ENCODE measurements at places on chromosomes 7 and 10.

DNA sequence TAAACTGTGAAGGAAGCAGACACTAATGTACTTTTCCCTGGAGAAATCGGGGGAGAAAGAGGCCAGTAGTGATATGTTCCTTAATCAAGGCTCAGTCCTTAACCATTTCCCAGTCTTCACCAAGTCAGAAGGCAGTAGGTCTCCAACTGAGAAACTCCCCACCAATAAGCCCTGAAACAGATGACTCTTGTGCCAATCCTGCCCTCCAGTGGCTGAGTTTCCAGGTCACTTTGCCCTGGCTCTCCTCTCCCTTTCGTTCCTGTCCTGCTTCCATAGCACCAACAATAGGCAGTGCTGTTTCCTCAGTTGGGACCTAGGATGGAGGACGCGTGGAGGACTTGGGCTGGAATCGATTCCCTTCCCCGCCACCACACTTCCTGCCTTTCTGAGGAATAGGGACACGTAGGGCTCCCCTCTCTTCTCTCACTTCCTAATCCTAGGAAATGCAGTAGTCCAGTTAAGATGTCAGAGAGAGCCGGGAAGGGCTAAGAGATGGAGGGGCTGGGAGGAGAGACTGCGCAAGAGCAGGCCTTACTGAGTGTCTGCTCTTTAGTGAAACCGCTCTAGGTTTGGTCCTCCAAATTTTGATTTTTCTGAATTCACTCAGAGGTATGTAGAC is 23.4 kb downstream of the ATOH7 start:
- no peak for DNase-seq

DNA sequence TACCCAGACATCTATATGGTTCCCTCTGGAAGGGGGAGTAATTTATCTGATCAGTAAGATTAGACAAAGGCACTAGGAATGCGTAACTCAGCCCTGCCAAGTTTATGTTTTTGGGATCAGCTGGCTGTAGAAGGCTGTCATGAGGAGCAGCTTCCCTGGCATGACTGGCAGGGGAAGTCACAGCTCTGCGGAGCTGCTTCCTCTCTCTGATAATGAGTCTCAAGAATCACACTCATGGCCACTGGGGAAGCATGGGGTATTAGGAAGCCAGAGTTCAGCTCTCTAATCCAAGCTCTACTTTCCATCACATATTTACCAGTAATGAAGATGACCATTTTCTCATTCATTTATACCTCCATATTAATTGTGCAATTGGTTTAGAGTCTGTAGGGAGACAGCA is 758.9 kb downstream of the GRM8 start:
- no peak for DNase-seq

- DNase-seq, result no peak
Observed at GRCh38 chr10:54908019-54908418, 107.0 kb upstream of the PCDH15 start.

DNA sequence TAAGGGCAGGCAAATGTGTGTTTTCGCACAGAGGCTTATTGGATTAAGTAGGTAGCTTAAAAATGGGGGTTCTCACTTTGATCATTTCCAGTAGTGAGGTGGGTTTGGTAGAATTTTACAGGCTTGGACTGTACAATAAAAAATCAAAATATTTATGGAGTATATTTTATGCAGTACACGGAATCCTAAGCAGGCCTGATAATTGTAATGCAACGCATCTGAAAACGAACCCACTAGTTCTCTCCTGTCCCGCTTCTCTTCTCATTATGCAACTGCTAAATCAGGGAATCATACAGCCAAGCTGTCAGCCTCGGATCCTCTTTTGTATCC is 377 bp upstream of the POLR1F start:
- DNase-seq, result no peak

DNA sequence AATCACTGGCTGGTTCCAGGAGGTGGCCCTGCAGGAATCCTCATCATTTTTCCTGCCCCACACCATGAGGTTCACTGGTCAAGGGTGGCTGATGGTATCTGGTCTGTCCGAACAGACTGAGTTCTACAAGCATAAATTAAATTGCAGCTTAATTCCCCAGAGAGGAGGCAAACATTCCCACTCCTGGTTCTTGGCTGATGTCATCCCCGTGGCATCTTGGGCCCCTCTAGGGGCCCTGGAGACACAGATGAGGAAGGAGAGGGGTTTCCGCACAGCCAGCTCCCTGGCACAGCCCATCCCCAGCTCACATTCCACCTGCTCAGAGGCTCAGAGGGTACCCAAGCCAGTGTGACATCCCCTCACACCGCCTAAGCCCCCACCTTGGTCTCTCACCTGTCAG is 5.3 kb upstream of the KLRG2 start:
- no peak for DNase-seq

DNA sequence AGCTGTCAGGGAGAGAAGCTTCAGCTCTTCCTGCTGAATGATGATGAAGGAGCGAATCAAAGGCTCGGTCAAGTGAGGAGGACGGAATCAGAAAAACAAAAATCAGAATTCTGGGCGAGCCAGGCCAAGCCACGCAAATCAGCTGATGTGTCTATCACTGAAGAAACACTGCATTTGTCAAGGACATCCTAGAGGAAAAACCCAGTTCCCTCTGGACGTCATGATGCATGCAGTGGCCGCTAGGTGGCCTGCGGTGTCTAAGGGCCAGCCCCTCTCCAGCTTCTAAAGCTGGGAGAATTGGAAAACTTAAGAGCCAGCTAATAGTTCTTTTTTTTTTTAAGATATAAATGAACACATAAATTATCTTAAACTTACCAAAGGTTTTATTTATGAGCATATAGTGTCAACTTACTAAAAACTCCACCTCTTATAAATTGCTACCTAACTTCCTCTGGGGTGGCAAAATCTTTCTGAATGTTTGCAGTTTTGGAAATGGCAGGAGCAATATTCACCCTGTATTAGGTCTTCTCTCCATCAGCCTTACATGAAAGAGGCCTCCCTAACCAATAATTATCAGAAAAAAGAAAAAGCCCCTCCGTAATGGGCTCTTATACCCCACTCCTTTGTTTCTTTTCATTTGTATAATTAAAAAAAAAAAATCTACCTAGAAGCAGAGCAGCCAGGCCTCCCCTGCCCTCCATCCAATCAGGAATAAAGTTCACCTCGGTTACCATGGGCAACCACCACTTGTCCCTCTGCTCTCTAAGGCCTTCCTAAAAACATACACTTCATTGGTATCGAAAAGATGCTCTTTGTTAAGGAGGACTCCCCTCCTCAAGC is 186.8 kb downstream of the USP6NL start:
- no peak for DNase-seq

DNA sequence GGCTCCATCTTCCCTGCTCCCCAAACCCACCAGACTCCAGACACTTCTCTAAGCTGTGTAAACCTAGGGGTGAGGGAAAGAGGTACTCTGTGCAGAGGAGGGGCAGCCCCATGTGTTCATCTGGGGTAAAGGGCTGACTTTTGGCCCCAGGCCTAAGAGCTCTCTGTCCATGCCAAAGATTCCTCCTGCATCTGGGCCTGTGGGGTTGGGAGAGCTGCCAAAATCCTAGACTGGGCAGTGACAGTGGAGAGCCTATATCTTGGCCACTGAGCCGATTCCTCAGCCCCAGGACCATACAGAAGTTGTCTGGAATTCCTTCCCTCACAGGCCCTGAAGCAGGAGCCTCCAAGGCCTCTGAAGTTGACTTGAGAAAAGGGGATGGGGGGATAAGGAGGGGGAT is 25.3 kb upstream of the LEP start:
- DNase-seq, result no peak

- DNase-seq, result no peak
Observed at GRCh38 chr10:24465124-24465874, 256.4 kb downstream of the KIAA1217 start.

GRCh38 chr7:70583965-70584883 is 547.7 kb upstream of the GALNT17 start:
- DNase-seq, result no peak

DNA sequence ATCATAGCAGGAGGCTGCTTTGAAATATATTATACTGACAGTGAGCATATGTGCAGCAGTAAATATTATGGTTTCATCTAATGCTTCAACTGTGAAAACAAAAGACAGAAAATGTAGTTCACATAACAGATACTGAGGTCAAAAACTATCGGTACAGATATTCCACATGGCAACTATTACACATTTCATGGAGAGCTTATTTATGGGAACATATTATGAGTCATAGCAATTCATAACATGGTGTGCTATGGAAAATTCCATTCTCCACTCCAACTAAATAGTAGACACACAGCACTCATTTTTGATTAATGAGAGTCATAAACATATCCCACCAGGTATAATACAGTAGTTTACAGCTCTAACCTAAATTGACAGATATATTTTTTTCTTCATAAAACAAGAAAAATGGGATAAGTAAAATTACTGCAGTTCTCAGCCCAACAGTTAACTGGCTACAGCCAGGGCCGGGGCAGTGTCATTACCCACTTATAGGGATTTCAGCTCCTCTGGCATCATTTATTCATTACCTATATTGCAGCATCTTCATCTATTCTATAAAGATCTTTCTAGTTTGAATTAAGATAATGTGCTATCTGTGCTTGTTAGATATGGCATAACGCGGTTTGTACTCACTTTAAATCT is 475.6 kb upstream of the KLF6 start:
- DNase-seq, result no peak

DNA sequence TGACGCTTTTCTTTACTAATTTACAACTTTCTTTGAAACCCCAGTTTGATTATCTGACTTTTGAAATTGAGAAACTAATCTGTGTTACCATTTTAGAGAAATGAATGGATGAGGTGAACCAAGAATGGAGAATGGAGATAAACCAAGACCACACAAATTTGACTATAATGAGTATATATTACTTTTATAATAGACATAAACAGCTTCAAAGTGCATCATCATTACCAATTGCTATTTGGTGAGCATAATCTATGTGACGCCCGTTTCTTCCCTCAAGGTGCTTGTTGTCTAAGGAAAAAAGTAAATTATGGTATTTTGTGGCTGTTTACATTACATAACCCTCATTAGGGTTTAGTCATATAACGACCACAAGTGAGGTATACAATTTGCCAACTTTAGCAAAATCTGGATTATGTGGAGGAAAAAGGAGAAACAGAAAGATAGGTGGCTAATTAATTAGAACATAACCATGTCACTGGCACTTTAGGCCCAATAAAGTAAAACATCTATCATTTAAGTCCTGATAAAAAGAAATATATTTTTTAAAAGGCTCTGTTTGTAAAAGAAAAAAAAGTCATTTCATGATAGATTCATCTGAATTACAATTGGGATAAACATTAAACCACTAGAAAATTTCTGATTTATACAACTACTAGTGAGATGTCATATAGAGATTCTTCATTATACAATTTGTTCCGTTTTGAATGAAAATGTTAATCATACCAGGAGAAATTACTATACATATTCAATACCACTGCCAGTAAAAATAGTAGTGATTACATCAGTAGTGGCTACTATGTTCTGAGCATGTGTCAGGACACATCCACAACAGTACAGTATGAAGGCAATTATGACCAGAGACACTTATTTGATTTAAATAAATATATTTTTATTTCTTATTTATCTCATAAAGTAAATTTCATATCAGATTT is 118.2 kb upstream of the FAM133B start:
- DNase-seq, result no peak
